Hematopoietic multipotent progenitor cell treated with erythropoietin and hydrocortisone succinate and interleukin-3 and kit ligand, for 6 days (in vitro differentiated cells): ENCODE measurements at places on chromosomes 16 and 17.

- no peak for DNase-seq
Measured at GRCh38 chr16:3214904-3215600, 19.9 kb downstream of the ZNF200 start.

GRCh38 chr17:20074001-20074400, 64.8 kb downstream of the SPECC1 start:
- peak; percentile 61 for DNase-seq

- peak; percentile 92 for DNase-seq
Measured at GRCh38 chr17:75749545-75750389, 15.2 kb downstream of the GALK1 start.

- peak; percentile 57 for DNase-seq
Measured at GRCh38 chr16:61887903-61888302, 148.3 kb downstream of the CDH8 start.

- DNase-seq: no peak
Measured at GRCh38 chr16:35203636-35204035, 1744.2 kb downstream of the TP53TG3F start.

DNA sequence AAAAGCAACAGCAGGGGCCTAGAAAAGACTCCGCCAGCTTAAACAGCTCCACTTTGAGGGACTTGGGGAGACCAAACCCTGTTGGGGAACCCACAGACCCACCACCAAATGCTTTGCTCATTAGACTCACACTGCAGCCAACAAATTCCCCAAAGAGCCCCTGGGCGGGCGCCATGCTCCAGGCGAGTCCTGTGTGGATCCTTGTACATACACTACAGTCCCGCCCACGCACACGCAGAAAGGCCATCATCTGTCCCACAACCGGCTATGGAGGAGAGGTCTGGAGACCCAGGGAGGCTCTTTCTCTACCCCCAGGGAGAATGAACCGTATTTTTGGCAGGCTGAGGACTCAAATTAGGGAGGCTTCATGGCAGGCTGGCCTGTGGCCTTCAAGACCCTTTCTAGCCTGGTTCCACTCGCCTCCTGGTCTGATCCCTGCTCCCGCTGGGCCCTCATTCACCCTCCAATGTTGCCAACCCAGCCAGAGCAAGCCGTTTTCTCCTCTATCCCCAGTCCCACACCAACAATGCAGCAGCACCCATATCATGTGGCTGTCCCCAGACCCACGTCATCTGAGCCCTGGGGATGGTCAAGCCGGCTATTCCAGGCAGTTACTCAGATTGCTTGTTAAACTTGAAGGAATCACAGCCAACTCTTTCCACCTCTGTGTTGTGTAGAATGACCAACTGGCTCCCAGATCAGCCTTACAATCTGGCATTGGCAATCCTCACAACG, 27.2 kb downstream of the ZNF423 start:
- no peak for DNase-seq

DNA sequence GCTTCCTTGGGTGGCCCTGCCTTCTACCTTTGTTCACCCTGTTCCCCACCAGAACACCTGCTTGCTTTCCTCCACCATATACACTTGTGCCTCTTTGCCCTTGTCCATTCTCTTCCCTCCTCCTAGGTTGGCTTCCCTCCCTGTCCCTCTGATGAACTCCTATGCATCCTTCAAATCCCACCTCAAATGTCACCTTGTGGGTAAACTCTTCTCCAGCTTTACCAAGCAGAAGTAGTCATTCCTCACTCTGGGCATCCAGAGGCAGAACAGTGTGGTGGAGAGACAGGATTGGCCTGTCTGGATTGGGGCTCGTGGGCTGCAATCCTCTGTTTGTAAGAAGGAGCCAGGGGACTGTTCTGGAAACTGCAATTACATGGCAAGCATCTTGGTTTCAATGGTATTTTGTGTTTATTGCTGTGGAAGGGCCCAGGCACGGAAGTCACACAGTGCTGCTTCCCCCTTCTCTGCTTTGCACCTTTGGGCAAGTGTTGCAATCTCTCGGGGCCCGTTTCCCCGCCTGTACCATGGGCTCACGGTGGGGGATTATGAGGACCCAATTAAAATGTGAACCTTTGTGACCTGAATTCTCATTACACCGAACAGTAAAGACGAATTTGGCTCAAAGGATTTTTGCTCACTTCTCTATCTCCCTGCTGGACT, 21.9 kb upstream of the NXPH3 start:
- DNase-seq: no peak

DNA sequence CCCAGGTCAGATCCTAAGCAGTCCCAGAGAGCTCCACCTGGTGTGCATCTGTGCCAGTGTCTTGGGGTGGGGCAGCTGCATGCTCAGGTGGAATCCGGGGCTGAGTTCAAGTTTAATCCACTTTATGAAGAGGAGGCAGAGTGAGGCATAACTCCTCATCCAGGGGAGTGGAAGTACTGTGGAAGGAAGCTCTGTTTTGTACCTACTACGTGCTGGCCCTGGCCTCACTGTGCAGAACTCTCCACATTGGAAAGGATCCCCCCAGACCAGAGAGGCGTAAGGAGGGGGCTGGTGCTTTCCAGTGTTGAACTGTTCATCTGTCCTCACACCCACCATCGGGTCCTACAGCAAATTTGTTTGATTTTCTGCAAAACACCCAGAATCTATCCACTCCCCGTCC, 78.0 kb downstream of the ABCC6 start:
- no peak for DNase-seq

DNA sequence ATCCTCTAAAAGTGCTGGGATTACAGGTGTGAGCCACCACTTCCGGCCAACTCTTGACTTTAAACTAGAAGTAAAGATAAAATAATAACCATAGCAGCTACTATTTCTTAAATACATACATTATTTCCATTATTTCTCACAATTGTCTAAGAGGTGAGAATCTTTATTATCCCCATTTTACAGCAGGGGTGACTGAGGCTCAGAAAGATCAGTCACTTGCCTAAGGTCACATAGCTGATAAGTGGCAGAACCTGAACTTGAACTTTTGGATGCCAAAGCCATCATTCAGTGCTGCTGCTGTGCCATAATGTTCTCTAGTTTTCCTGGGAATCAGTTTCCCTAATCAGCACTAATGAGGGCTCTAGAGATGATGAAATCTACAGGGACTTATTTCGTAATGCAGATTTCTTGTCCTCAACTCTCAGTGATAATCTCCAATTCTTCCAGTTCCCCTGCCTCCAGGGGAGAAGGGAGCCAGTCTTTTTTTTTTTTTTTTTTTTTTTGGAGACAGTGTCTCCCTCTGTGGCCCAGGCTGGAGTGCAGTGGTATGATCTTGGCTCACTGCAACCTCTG, 25.2 kb upstream of the GPRC5B start:
- no peak for DNase-seq

- DNase-seq: no peak
Measured at GRCh38 chr16:79871906-79872305, 271.4 kb upstream of the MAF start.

GRCh38 chr17:37025847-37026530, 77.2 kb downstream of the AATF start:
- DNase-seq: no peak

DNA sequence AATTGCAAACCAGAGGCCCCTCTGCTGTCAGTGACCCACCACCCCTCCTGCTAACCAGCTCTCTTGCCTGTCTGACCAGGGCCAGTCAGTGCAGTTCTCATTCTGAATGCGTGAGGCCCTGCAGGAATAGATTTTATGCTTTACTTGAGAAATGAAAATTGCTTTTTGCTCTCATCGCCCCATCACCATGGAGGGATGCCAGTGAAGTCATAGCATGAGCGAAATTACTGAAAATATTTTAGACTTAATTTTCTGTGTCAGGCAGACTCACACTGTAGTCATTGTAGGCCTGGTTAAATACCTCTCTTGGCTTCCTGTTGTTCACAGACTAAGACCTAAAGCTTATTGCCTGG, 490.5 kb upstream of the CDH5 start:
- DNase-seq: no peak

GRCh38 chr16:52929478-52930400, 123.0 kb downstream of the CHD9NB start:
- DNase-seq: no peak

DNA sequence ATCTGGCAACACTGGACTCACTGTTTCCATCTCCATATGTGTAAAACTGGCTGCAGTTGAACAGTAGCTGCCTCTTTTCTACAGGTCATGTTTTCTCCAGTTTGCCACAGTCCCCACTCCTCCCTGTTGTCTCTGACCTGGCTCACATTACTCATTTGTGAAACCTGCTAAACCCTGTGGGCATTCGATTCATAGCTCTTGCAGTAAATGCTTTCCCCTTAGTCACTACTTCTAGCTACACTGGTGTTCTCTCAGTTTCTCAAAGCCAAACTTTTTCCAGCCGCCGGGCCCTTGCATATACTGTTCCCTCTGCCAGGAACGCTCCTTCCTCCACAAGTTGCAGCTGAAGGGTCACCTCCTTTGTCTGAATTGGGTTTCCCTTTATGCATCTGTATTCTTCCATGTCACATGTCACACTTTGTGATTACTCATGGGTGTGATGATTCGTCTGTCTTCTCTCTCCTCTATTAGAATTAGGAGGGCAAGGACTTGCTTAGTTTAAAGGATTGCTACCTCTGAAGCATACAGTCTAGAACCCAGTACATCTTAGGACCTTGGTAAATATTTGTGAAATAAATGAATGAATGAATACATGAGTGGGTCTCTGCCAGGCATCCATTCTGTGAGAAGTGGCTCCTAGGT, 15.0 kb upstream of the MT4 start:
- no peak for DNase-seq

- no peak for DNase-seq
Measured at GRCh38 chr16:88815227-88815626, 3.5 kb upstream of the APRT start.

DNA sequence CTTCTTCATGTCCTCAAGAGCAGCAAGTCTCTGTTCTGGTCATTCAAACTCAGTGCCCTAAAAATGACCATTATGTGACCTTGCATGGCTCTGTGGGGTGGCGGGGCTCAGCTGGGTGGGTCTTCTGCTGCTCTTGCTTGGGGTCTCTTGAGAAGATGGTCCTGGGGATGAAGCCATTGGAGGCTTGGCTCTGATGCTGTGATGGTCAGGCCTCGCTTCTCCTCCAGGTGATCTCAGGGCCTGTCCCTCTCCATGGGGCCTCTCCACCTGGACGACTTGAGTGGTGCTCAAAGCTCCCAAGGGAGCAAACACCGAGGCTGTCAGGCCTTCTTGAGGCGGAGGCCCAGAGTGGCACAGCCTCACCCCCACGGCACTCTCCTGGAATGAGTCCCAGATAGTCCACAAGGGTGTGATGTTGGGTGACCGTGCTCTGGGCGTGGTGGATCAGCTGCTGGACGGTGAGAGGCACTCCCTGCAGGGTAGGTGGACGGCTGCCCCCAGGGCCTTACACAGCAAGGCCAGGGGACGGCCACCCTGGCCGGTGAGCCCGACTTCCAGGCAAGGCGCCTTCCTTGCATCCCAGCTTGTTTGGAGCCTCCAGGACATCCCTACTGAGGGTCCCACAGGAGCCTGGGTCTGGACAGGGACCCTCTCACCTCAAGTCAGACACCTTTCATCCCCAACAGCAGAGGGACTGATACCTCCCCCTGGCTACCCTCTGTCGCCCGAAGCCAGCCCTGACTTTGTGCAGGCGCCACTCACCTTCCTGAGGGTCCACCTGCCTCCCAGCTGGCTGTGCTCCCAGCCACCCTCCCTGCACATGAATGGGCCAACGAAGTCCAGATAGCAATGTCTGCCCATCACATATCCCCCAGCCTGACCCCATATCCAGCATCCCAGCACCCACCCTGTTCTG, 48.7 kb downstream of the USP22 start:
- DNase-seq: no peak

- DNase-seq: no peak
Measured at GRCh38 chr17:72567774-72568173, 447.0 kb downstream of the SOX9 start.

DNA sequence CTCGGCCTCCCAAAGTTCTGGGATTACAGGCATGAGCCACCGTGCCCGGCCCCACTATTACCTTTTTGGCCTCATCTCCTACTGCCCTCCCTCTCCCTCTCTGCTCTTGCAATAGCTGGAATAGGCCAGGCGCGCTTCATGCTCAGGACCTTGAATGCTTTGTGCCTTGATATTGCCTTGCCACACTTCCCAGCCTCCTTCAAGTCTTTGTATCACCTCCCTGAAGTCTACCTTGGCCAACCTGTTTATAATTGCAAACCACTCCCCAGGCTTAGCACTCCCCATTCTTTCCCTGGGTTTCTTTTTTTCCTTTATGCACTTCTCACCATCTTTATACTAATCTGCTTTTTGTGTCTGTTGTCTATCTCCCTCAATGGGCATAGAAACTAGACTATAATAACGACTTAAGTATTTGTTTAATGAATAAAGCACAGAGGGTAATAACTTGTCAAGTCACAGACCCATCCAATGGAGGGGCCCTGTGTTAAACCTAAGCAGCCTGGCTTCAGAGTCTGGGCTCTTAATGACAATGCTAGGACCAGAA, 6.6 kb downstream of the OGFOD1 start:
- no peak for DNase-seq

GRCh38 chr16:89349947-89350633, 132.6 kb downstream of the ZNF778 start:
- no peak for DNase-seq

DNA sequence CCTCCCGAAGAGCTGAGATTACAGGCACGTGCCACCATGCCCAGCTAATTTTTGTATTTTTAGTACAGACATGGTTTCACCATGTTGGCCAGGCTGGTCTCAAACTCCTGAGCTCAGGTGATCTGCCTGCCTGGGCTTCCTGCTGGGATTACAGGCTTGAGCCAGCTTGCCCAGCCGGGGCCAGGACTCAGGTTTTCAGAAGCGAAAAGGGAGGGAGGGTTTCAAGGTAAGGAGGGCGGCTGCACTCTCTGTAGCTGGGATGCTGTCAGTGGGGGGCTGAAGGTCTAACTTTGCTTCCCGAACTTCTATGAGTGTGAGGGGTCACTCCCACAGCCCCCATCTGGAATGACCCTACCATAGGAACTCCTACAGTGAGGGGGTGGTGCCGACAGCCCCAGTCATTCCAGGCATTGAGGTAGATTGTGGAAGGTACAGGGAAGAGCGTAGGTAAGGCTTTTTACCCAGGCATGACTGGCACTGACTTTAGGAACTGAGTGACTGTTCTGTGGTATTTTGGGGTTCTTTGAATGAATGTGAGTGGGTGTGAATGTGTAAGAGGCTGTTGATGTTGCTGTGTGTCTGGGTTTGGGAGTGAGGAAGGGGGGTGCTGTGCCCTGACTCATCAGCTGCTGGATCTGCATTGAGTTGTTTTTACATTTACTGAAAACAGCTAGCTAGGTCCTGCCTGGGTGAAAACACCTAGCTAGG, 3.8 kb upstream of the C1QL1 start:
- DNase-seq: no peak

DNA sequence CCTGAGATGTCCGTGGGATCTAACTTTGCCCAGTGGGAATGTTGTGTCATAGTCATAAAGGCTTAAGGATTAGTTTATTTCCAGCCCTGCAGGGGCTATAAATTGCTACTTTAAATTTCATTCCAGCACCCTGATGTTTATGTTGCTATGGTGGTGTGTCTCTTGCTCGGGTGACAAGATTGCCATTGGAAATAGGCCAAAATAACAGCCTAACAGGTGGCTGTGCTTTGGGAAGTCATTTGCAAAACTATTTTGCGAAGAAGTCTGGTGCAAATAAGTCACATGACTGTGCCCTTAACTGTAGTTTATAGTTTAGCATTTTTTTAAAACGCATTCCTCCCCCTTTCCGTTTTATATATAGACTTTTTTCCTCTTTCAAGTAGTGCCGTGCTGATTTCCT, 23.1 kb downstream of the PITPNC1 start:
- DNase-seq: peak; percentile 37

GRCh38 chr16:86091976-86092375, 193.0 kb downstream of the IRF8 start:
- DNase-seq: no peak
